OCI-LY7 (cell line): ENCODE measurements at places on chromosomes 1 and 21. TPM values are rescaled to one million over a fixed set of nuclear protein-coding genes. Genes with fewer than 3 reads are reported as not detected.

GRCh38 chr21:34791776-34792503 is 123.1 kb downstream of the CLIC6 start:
- no peak for DNase-seq

DNA sequence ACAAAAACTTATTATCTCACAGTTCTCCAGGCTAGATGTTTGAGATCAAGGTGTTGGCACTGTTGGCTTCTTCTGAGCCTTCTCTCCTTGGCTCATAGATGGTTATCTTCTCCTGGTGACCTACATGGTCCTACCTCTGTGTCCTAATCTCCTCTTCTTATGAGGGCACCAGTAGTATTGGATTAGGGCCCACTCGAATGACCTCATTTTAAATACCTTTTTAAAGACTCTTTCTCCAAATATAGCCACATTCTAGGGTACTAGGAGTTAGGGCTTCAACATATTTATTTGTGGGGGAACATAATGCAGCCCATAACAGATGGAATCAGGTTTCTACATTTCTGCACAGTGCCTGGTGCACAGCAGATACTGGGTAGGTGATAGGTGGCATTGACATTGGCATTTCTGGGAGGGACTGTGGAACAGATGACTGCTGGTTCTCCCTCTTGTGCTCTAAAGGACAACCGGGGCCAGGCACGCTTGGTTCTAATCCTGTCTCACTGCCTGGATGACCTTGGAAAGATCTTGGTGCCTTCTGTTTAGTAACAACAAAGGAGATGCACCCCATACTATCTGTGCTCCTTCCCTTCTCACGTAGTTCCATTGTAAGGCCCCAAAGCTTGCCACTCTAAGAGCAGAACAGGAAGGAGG is 140.3 kb downstream of the PLPP3 start:
- no peak for DNase-seq

GRCh38 chr1:200894712-200895442 is at the start of gene INAVA:
Gene INAVA, plus strand, starts transcription at chr1:200894900. Its CDS starts 3,501 bp downstream, at chr1:200898401.
- DNase-seq: no peak

DNA sequence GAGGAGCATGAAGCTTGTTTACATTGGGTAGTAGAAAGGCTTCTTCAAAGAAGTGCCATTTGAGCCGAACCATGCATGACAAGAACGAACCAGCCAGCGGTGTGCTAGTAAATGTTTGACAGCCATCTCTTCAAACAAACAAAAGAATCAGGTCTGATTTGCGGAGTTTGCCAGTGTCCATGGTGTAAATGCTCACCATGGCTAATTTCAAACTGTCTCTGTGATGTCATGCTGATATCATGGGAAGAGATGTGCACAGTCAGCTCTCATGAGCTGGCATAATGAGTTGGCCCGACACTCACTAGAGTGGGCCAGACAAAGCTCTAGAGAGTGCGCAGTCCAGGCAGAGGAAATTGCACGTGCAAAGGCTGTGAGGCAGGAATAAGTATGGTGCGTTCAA is 101.1 kb downstream of the KAZN start:
- DNase-seq: no peak

DNA sequence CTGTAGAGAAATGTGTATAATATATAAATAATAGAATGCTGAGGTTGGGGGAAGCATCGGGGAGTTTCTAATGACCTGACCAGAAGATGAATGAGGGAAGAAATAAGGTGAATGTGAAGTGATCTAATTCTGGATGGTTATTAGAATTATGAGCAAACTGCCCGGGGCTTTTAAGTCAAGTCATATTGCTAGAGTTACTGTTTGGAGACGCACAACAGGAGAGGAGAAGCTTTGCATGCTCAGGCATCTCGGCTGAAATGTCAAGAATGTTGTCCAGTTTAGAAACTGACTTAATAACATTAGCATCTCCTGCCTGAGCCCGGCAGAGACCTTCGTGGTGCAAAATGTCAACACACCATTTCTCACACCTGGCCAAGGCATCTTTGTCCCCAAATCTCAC is 119.1 kb downstream of the RRAGC start:
- DNase-seq: no peak

DNA sequence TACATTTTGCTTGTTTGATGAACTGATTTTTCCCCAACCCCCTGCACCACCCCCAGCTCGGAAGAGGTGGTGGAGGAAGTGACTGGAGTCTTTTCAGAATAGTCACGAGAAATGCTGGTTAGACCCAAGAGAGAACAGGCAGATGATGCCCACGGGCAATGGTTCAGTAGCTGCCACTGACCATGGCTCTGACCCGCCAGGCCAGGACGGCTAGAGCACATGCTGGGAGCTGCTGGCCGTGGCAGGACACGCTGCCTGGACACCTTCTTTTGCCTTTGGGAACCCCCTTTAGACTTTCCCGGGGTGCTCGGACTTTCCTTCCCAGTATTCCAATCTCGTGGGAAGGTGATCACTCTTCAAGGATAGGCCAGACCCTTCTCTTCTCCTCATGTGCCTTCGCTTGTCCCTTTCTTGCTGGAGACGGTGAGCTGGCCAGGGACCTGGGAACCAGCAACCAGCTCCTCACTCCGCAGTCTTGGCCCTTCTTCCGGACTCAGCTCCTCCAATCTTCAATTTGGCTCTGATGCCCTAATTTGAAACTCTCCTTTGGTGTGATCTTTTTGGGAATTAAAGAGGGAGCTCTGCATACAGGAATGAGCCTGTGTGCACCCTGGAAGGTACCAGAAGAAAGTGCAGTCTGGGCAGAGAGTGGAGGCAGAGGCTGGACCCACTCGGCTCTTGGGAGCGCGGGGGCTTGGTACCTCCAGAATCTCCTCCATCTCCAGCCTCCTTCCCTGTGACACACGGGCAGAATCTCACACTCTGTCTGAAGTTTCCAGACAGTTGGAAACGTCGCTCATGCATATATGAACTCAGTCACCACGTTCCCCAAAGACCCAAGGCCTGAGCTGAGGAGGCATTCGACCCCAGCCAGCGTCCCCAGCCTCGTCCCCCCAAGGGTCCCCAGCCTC is 4.0 kb upstream of the PDE9A start:
- no peak for DNase-seq

- DNase-seq: peak; percentile 41
Measured at GRCh38 chr1:6259491-6260362, 1.2 kb downstream of the GPR153 start.

DNA sequence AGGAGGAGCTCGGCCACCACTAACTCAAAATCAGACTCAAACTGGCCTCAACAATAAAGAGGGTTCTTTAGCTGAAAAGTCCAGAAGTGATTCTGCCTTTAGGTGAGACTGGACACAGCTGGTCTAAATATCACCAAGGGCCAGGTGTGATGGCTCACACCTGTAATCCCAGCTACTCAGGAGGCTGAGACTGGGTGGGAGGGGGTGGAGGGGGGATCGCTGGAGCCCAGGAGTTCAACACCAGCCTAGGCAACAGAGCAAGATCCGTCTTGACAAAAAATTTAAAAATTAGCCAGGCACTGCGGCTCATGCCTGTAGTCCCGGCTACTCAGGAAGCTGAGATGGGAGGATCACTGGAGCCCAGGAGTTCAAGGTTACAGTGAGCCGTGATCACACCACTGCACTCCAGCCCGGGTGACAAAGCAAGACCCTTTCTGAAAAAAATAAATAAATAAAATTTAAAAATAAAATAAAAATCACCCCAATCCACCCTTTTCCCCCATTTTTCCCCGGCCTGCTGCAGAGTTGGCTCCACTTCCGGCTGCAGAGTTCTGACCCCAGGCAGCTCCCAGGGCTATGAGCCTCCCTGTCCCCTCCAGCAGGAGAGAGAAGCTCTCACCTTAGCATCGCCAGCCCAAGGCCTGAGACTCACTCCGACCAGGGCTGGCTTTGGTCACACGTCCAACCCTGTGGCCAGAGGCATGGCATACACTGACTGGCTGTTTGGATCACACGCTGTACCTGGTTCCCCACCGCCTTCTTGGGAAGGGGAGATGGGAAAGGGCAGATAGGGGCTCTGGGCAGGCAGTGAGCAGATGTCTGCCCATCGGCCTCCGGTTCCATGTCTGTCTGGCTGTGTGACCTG is 87.3 kb upstream of the IFFO2 start:
- DNase-seq: no peak

The LCE1E gene
- not detected in 2 replicates for total RNA-seq

- no peak for DNase-seq
Measured at GRCh38 chr1:213979751-213980586, 7.8 kb upstream of the PROX1 start.

GRCh38 chr1:112341986-112342385 is 54.0 kb upstream of the CTTNBP2NL start:
- DNase-seq: no peak

GRCh38 chr1:42258218-42258617 is 76.8 kb downstream of the FOXJ3 start:
- no peak for DNase-seq

- no peak for DNase-seq
Measured at GRCh38 chr21:40615505-40616376, 231.2 kb downstream of the DSCAM start.

- DNase-seq: no peak
Measured at GRCh38 chr1:8721679-8722324, 95.6 kb downstream of the RERE start.

GRCh38 chr1:156920233-156921052 is at the start of gene LRRC71:
Gene LRRC71, plus strand, starts transcription at chr1:156920632. Its CDS starts 172 bp downstream, at chr1:156920804.
- DNase-seq: no peak

DNA sequence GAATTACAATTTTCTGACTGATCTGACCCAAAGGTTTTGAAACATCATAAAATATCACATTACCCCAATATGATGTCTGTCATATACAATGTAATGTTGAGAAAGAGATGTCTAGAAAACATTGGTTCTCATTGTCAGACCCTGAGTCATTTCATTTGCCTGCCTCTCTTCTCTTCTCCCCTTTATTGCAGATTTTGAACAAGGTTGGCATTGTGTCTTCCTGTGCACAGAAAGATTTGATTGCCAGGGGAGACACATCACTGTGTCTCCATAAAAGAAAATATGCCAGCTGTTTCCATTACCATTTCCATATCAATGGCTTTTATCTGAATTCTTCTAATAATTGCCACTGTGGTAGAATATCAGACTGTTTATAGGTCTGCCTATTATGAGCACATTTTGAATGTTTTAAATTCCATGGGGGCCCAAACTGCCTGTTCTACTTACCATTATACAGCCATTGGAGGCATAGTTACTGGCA is 65.6 kb downstream of the IFI44 start:
- DNase-seq: no peak

DNA sequence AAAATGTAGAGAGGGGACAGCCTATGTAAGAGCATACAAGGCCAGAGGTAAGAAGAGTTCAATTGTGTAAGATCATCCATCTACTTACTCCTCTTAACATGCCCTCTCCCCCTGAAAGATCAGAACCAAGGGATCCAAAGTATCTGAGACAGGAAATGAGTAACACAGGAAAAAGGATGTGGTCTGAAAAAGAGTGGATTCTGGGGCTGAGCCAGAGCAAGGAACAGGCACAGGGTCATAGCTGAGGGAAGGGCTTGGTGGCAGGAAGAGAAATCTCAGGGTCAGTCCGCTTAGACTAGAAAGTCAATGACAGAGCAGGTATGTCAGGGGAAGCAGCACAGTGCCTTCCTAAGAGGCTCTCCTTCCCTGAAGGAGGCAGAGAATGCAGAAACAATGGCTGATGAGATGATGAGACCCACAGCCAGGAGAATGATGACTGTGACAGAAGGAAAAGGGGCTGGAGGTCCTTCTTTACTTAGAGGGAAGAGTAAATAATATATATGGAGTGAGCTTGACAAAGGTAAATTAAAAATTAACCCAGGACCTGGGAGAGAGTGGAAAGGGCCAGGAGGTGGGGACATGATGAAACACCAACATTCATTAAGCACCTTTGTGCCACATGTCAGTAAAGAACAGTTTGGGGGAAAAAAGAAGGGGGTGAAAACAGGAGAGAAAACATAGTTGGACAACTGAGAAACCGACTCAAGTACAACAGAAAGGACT is 26.2 kb upstream of the A3GALT2 start:
- DNase-seq: no peak

DNA sequence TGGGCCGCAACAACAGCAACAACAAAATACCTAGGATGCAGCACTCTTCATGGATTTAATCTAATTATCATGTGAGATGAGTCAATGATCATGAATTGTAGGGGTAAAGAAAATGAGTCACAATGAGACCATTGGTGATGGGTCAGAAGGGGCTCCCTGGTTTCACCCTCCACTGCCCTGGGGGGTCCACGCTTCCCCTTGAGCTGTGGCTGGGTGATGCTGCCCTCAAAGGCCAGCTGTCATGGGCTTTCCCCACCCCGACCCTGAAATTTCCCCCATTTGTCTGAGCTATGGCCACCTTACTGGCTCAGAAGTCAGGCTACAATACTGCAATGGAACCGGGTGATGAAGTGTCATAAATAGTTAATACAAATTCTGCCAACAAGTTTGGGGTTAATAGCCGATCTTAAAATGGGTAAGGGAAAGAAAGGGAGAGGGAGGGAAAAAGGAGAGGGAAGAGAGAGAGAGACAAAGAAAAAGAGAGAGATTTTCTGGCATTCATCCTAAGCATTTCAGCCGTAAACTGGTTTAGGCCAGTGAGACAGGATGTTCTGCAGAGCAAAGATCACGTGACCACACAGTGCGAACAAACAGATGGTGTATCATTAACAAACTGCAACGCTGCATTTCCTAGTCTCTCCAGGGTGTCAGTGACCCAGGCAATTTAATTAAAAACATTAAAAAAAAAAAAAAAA is 143.4 kb upstream of the ERRFI1 start:
- peak; percentile 7 for DNase-seq

GRCh38 chr1:82318265-82318664 is 517.5 kb downstream of the ADGRL2 start:
- DNase-seq: no peak

DNA sequence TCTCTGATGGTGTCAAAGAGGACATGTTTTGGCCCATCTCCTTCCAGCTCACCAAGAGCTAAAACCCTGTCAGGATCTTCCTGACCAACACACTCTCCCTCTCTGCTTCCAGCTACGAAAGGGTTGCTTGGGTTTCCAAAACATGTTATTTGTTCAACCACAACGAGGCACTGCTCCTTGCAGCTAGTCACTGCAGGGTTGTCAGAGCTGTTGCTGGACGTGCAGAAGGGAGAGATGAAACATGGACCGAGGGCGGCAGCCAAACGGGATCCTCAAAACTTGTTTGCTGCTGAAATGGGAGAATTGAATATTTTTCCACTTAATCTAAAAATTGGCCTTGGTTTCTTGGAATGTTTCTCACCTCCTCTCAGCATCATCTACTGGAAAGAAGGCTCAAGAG is 12.4 kb downstream of the ZBTB18 start:
- DNase-seq: no peak

DNA sequence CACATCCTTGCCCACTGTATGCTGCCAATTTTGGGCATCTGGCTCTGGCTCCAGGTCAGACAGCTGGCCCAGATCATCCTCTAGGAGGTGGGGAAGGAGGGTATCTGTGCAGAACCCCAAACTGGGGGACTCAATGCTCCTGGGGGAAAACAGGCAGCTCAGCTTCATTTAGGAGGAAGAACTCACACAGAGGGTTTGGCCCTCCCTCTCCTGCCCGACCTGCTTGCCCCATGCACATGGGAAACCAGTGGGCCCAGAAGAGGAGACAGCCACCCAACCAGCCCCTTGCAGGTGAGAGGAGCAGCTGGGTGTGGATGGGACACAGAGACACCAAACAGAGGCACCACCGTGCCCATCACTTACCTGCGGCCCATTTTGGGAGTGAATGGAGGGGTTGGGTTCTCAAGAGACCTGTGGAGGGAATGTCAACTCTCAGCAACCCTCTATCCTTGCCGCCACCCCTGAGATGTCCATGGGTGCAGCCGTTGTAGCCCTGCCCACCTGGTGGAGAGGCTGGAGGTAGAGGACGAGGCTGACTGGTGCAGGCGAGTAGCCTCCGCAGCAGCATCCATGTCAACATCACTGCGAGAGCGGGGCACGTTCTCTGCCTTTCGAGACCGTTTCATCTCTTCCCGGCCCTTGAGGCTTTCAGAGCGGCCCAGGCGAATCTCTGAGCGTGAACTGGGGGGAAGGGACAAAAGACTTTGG is 27.5 kb downstream of the LRRC71 start:
- DNase-seq: no peak

- DNase-seq: no peak
Measured at GRCh38 chr1:5830771-5831599, 161.2 kb downstream of the NPHP4 start.
